ACHN (cell line): ENCODE measurements at places on chromosomes 2 and 18.

DNA sequence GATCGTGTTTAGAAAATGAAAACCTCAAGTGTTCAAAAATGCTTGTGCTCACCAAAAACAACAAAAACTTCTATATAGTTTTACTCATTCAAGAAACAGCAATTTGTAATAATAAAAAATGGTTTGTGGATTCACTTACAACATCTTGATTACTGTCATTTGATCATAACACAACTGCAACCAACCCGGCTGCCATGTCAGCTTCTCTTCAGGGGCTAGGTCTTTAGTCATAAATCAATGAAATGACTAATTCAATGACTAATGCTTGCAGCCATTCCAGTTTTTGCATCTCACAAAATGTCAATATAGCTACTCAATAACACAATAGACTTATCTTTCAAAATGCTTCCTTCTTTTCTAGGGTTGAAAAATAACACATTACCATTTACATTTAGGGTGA lies 128.0 kb downstream of the OLA1 start:
- DNase-seq, result peak; percentile 27

GRCh38 chr2:7420530-7420929 lies 503.3 kb downstream of the RNF144A start:
- DNase-seq, result no peak

DNA sequence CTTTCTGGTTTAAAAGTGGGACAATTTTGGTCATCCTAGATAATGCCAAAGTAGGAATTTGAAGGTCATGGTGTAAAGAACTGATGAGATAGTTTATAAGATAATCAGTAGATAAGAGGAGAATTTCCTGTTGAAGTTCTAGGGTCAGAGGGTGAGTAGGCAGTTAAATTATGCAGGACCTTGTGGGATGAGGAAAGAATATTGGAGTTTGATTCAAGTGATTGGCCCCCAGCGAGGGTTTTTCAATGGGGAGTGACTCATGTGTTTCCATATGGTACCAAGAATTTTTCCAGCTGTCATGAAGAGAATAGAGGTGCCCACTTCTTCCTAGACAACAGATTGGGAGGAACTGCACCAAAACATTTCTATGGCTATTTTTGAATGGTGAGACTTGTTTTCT lies 940.2 kb upstream of the ZEB2 start:
- no peak for DNase-seq

GRCh38 chr2:187644981-187645380 lies 90.7 kb upstream of the TFPI start:
- DNase-seq, result no peak

DNA sequence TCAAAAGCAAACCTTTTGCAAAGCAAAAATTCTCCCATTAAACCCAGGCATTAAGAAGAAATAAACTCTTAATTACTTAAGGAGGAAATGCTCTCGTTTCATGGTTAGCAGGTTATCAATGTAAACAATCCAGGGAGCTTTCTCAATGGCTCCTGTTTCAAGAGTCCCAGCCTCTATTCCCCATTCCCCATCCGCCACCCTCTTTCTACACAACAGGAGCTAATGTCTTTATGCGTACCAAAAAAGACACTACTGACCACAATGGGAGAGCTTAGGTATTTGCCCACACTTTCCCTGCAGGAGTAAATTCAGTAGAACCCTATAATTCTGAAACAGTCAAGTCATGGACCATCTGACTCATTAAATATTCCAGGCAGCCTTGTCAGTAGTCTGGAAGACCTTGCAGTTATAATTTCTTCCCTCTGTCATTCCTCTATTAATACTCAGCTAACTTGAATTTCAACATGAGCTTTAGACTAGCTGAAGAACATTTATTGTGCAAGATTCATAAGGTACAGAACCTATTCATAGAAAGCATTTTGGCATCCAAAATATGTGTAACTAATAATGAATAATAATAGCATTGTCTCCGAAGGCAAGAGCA lies 48.6 kb downstream of the SLC8A1 start:
- no peak for DNase-seq

- peak; percentile 73 for DNase-seq
Measured at GRCh38 chr2:54557601-54558187, 101.6 kb downstream of the SPTBN1 start.

GRCh38 chr18:3153107-3153704 lies 66.6 kb downstream of the MYOM1 start:
- no peak for DNase-seq

DNA sequence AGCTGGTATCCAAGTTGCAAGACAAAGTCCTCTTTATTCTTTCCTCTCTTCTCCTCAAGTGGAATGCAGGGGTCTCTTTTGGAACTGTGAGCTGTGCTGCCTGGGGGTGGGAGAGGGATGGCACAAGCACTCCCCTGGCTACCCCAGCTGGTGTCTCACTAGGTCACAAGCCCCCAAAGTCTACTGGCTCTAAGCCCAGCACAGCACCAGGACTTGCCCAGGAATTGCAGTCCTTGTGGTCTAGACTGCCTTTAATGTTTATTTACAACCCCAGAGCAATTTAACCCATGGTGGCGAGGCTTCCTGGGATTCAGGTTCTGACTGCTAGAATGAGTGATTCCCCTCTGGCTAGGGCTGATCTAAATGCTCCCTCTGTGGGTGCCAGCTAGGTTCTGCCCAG lies 199.0 kb upstream of the STK17B start:
- DNase-seq, result no peak

- DNase-seq, result no peak
Measured at GRCh38 chr2:5977477-5977876, 285.3 kb downstream of the SOX11 start.

DNA sequence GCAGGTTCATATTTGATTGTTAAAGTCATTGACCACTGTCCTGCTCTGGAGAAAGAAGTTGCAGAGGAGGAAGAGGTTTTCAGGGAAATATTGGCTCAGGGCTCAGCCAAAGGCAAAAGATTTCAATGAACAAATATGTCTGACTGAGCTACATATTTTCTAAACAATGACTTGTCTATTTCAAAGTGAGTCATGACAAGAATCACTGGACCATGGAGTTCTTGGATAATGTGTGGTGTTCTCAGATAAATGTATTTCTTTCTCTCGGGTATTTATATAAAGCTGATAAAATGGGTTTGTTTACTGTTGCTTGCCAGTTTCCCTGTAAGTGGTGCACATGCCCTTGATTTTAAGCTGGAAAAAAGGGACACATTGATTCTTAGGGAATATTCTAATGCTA lies 34.3 kb upstream of the RMP24 start:
- DNase-seq, result peak; percentile 36

DNA sequence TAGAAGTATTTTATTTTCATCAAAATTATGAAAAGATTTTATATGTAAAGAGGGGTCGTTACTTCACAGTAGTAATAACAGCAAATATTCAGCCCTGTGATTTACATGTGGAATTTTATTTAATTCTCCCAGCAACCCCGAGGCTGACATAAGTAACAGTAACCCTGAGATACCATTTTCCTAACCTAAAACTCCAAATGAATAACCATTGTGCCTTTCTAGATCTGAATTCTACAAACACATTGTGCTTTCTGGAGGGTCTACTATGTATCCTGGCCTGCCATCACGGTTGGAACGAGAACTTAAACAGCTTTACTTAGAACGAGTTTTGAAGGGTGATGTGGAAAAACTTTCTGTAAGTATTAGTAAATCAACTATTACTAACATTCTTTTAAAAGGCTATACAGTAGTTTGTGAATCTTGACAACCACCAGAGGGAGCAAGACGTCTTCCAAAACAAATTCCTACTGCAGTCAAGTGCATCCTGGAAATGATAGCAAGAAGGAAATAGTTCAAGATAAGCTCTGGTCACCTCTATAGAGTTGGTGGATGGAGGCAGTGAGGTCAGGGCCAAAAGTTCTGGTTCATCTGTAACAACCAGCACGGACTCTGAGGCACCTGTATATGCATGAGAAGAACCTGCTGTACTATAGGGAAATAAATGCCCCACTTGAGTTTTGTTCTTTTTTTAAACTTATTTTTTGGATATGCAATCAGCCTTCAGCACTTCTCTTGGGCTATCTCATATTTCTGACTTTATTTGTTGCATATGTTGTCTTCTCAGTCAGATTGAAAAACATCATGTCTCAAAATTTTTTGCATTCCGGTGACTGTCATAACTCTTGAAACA lies 37.4 kb downstream of the ACTR2 start:
- peak; percentile 81 for DNase-seq

DNA sequence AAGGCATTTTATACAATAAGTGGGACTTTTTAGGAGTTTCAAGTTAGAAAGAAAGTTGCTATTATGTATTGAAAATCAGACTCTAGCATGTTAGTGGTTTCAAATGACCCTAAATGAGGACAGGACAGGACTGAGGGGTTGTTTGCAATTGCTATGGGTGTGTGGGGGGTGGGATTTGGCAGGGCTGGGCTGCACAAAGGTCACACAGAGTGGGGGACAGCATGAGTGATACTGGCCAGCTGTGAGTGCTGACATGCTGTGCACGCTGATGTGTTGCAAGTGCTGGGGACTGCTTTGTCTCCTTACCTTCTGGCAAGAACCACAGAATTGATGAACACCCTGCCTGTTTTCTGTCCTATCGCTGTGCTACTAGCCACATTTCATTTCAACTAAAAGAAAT lies 29.8 kb downstream of the RNMT start:
- no peak for DNase-seq

- DNase-seq, result no peak
Measured at GRCh38 chr2:48129293-48129950, 223.1 kb upstream of the FBXO11 start.
